ENCODE measurements at places on chromosomes 3 and 15.
A peak's percentile ranks its signal among the peaks of the same experiment; 100 is the strongest.

DNA sequence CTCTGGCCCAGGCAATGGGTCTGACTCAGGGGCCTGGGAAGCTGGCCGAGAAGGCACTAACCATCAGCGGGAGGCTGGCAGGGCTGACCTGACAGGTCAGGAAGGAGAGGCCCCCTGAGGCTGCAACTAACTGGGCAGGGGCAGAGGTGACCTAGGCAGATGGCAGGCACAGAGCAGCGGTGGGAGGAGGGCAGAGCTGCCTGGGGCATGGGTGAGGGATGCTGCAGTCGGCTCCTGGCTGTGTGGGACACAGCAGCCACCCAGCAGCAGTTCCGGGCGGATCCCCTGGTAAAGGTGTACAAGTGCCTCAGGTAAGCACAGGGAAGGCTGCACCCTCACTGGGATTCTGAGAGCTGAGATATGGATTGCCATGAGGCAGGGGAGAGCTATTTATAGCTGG lies 236.1 kb downstream of the OCA2 start:
- no peak for DNase-seq

- no peak for DNase-seq
Measured at GRCh38 chr3:63494646-63495045, 157.8 kb upstream of the SNTN start.

DNA sequence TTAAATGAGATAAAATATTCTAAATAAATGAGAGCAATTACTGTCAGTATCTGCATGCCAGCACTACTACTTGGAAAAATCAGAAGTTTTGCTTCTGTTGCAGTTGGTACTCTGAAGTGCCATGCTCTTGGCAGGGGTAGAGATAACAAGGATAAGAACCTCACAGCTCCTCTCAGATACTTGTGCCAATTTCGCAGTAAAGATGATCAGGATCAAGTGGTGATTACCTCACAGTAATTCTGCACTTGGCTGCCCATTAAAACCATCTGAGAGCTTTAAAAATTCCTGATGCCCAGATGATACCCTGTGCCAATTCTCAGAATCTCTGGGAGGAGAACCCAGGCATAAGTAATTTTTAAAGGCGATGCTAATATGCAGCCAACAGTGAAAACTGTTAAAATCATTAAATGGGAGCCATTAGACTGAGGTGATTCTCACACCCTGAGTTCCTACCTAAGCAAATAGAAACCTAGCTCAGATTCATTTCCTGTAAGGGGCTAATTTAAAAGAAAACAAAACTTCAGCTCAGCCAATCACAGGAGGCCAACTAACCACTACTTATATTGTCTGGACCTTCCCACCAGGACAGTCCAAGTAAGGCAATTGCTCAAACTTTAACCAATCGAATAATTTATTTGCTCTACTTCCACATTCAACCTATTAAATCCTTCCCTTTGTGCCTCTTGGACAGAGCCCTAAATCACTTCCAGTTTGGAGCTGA lies 171.2 kb downstream of the KCNMB2 start:
- no peak for DNase-seq

DNA sequence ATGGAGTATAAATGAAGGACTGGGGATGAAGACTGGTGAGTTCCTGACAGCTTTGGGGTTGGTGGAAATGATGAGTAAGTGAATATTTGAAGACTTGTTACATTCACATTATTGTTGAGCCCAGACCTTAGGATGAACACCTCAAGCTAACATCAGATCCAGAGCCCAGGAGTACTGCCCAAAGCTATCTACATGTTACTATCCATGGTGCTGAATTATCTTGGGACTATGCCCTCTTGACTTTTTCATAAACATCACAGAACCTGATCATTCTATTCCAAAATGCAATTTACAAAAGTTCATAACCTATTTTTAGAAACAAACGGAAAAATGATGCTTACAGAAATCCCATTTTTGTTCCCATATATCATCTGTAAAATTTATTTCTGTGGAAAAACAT lies 613.3 kb downstream of the TUSC7 start:
- DNase-seq = no peak

- DNase-seq = no peak
Measured at GRCh38 chr3:4997946-4998345, 18.7 kb downstream of the BHLHE40 start.

- no peak for DNase-seq
Measured at GRCh38 chr15:59176653-59177316, 29.9 kb upstream of the LDHAL6B start.

- no peak for DNase-seq
Measured at GRCh38 chr3:49161808-49162530, 4.2 kb downstream of the CCDC71 start.

DNA sequence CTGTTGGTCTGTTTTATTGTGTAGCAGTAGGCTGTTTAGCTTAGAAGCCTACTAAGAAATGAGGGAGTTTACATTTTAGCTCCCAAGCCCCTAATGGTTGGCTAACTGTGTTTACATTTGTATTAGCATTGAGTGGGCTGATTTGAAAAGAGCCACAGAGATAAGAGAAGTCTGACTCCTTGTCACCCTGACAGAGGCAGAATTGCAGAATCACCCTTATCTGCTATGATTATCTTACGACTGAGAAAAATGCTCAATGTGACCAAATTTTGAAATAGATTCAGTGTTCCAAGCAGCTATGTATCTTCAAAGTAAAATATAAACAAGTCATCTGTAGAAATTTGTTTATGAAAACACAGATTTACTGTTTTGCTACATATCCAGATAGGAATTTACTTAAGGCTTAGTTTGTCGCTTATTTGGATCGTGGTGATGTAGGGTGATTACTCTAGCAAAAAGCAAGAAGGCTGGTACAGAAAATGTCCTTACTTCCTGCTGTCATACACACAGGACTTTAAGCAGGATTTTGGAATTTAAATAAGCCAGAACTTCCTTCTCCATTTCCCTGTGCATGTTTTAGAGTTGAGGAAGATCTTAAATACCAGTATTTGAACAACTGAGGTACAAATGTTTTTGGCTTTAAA lies 19.0 kb downstream of the SEMA6D start:
- no peak for DNase-seq

DNA sequence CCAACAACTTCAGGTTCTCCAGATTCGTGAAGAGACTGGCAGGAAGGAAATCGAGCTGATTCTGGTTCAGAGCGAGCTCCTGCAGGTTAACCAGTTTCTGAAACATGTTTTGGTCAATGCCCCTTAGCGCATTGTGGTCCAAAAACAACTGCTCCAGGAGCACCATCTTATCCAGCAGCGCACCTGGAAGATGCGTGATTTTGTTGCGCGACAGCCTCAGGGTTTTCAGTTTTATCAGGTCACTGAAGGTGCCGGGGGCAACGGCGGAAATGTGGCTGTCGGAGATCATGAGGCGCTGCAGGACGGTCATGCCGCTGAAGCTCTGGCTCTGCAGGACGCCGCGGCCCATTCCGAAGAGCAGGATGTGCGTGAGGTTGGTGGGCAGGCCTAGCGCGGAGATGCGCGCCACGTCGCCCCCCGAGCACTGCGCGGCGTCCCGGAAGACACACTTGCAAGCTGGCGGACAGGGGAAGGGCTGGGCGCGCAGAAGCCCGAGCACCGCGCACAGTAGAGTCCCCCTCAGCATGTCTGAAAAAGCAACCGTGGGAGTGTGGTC lies 1.2 kb downstream of the GP5 start:
- DNase-seq = peak; percentile 13

DNA sequence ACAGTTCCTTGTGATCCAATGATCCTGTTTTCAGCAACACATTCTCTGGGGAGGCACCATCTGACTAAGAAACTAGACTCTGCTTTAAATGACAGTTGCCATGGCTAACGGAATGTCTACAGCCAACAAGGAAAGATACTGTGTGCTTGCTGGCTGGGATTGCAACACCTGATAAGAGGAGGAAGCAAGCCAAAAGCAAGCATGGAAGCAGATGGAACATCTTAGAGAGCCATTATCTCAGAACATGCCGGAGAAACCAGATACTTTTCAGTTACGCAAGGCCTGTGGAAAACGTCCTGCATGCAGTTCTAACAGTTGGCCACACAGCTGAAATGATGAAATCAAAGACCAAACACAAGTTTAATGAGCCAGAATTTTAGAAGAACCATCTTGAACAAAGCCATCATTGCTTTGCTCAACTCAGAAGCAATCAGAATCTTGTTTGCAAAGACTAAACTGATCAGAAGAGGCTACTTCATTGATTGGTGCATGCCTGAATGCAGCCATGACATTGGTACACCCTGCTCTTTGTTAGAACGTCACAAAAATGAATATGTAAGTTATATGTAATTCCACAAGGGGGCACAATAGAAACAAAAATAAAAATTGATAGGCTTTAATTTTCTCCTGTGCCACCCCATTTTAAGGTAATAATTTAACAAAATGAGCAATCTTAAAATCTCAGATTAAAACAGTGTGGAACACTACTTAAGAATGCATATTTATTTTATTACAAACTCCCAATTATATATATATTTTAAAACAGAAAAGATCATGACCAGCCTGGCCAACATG lies 50.8 kb downstream of the GXYLT2 start:
- DNase-seq = no peak

- no peak for DNase-seq
Measured at GRCh38 chr3:43854283-43854682, 163.5 kb downstream of the ABHD5 start.

GRCh38 chr15:74171965-74172541 lies 1.5 kb upstream of the ISLR start:
- DNase-seq = no peak

DNA sequence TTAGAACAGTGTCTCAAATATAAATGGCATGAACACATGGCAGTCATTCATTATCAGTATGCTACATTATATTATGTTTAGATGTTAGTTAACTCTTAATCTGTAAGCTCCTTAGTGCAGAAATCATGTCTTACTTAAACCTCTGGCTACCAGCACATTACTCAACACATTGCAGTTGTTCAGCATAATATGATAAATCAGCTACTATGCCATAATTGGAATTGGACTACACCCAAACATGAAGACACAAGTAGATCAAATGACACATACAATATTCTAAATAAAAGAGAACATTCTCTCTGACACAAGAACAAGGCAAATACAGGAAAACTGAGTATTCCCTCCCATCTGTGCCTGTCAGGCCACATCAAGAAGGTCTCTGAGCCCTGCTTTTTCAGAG lies 116.1 kb downstream of the PCCB start:
- DNase-seq = no peak

DNA sequence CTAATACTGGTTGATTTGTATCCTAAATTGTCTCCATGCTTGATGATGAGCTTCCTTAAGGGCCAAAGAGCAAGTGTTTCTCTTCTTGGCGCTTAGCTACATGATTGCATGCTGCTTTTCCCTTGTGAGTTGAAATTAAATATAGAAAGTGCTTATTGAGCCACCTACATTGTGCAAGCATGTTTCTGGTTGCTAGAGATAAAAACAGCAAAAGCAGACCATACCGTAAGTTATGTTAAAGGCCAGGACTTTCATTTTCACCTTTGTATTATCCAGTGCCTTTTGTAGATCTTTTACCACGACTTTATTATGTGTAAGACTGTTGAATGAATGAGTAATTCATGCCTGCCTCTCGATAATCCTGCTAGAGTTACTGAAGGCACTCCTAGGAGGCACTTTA lies 41.9 kb upstream of the CCNB2 start:
- DNase-seq = no peak

- DNase-seq = no peak
Measured at GRCh38 chr3:161284989-161285388, 63.9 kb downstream of the NMD3 start.

DNA sequence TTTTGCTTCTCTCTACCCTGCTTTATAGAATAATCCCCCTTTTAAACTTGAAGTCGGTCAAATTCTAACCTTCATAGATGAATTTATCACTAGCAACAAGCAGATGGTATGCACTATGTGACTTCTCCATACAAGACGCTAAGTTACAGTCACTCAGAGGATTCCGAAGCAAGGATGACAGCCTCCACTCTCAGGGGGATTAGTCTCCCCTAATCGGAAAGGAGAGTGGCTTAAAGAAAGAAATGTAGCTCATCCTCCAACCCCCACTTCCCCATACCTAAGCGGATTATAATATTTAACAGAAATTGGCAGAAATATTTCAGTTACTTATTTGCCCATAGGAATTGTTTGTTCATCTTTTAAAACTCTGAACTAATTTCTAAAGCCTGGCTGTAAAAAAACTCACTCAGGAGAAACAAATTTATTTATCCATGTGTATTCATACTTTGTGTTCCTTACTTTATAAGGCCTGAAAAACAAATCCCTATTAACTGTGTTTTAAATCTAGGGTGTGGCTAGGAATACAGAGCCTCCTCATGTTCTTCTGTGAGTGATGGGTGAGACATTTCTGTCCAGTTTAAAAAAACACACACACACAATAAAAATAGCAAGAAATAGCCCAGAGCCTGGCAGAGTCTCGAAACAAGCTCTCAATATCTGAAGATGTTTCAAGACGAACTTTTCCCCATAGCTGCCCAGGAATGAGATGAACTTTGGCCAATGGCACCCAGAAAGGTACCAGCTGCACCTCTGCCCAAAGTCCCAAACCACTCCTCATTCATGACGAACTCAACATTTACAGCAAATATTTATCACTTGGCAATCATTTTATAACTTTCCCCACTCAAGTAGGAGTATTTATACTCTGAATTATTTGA lies 18.7 kb downstream of the SIAH2 start:
- no peak for DNase-seq

DNA sequence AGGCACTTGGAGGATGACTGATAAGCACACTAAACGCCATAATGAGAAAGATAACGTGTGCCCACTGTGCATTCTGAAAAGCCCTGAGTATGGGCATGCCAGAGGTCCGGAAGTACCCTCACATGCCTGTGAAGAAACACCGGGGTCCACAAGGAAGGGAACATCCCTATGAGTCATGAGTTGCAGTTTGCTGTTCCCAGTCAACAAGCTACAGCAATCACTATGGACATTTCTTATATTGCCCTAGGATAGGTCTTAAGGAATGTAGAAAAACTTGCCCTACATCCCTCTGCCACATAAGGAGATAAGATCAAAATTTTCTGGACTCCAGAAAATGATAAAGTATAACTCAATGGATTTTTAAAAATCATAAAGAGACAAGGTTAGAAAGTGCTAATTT lies 9.9 kb downstream of the MB21D2 start:
- DNase-seq = no peak

DNA sequence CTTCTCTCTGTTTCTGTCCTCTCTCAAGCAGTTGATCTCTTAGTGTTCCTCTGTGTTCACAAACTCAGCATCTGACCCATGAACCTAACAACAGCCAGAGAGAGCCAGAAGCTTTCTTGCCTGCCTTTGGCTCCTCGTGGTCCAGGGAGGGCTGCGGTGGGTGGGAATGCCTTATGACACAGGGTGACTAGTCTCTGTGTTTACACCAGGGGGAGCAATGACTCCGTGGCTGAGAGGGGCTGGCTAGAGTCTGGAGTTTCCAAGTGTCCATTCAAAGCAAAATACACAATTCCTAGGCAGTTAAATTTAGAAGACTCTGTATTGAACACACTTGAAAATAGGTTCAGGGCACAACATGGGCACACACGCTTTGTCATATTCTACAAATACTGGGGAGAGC lies 370.0 kb upstream of the FRG2C start:
- no peak for DNase-seq

- no peak for DNase-seq
Measured at GRCh38 chr15:77180270-77180669, 109.4 kb upstream of the TSPAN3 start.

DNA sequence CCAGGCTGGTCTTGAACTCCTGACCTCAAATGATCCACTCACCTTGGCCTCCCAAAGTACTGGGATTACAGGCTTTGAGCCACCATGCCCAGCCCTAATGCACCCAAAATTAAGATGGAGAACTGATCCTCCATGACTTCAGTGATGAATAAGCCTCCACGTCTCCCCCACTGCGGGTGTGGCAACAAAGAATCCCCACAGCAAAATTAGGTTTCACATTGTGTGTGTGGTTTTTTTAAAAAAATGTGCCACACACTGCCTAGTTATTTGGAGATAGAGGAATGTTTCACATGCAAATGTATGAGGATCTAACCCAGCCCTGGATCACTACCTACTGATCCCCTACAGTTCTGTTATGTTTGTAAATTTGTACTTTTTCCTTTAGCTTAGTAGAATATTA lies 17.3 kb downstream of the HDAC11 start:
- DNase-seq = no peak

All from activated T-helper 2 cell treated with anti-CD3 and anti-CD28 coated beads, Interferon-gamma antibody, Interleukin-2, Interleukin-4, amounts not matched to agents 10 μg/mL and 5 μg/mL and 100 μg/mL, durations not matched to agents 14 hours and 24 hours and 36 hours (primary cell).